ENCODE measurements at places on chromosomes 1 and 21. TPM values are rescaled to one million over a fixed set of nuclear protein-coding genes. Genes with fewer than 3 reads are reported as not detected.

GRCh38 chr1:111176678-111177077 is 23.8 kb downstream of the DENND2D start:
- DNase-seq: no peak

PEAR1 gene
- 6.9 TPM for total RNA-seq

- DNase-seq: no peak
These were observed 108.5 kb downstream of the PTGS2 start for GRCh38 chr1:186571771-186572170.

GOLT1A gene
- not detected for total RNA-seq

All from sigmoid colon (tissue), 7 donors.